ENCODE measurements at places on chromosomes 4 and X.

- DNase-seq = no peak
These were observed 46.6 kb upstream of the SLC4A4 start for GRCh38 chr4:71292228-71292627.

DNA sequence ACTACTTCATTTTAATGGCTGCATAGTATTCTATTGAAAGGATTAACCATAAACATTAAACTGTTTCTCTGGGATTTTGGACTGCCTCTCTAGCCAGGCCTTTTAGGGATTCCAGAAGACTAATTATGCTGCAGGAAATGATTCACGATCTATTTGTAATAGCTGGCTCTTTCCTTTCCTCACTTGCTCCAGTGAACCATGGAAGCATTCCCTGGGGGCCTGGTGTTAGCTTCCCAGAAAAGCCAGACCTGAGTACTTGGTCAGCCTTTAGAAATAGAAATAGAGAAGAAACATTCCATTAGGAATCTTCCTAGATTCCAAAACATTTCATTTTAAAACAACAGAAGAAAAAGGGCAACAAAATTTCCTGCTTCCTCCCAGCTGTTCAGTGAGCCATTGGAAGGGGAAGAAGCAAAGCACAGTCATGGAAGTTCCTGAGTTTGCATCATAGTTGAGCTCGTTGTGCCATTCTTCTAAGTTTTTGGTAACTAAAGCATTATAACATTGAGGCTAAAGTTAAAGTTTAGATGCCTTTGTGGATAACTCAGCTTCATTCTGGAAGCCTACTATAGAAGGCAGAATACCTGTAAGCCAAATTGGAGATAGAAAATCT is 83.5 kb downstream of the NPNT start:
- peak; percentile 52 for DNase-seq

- DNase-seq = peak; percentile 46
These were observed 353.3 kb downstream of the ARHGAP24 start for GRCh38 chr4:85828027-85828890.

DNA sequence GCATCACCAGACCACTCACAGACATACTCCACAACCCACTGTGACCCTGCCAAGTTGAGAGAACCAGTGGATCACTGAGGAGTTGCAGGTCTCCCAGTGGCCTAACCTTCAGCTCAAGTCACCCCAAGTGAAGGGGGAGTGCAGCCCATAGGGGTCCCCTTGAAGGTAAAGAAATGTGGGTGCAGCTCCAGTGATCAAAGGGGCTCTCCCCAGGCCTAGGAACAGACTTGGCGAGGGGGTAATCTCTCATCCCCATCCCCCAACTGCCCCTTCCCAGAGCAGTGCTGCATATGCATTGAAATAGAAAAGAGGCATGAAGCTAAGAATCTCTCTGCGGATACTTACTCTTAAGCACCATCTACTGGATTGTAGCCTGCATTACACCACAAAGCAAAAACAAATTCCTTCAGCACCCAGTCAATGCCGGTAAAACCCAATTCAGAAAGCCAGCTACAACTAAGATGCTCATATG is 27.0 kb downstream of the MAGEE1 start:
- peak; percentile 8 for DNase-seq

GRCh38 chrX:50432829-50433289 is 37.8 kb downstream of the DGKK start:
- DNase-seq = no peak

Data from HFFc6 (cell line).